ENCODE measurements at places on chromosomes 5 and 9.

DNA sequence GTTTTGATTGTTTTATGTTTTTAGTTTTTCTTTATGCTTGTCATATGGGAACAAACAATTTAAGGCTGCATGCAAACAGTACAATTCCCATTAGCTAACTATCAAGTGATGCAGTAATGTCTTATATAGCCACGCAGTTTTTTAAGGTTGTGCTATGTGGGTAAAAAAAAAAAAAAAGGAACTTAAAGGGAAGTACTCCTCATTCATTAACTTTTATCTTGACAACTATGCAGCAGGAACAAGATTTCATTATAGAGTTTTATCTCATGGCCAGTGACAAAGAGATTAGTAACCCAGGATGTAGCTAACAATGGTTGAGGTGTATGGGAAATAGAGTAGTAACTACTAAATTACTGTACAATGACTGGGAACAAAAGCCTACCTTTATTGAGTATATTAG, 1008.2 kb upstream of the CDH9 start:
- no peak for DNase-seq

- no peak for DNase-seq
Observed at GRCh38 chr9:133515615-133516255, 9.0 kb downstream of the MYMK start.

- DNase-seq: no peak
Observed at GRCh38 chr5:157252711-157253465, 13.0 kb upstream of the CYFIP2 start.

GRCh38 chr9:6219981-6220380, 4.4 kb downstream of the IL33 start:
- no peak for DNase-seq

DNA sequence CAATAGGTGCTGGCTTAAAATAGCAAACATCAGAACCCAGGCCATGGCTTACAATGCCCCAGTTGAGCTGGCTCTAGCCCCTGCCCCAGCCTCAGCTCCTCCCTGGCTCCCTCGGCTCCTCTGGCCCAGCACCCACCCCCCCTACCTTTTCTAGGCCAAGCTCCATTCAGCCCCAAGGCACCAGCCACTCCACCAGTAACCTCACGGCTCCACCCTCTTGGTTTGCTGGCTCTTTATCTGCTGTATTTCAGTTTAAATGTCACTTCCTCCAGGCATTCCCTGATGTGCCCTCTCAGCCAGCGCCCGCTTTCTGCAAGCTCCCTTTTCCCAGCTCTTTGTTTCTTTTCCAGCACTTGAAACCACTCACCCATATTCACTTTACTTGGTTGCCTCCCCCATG, 10.6 kb downstream of the C1QTNF2 start:
- DNase-seq: no peak

- no peak for DNase-seq
Observed at GRCh38 chr5:111233052-111233374, 8.8 kb downstream of the CAMK4 start.

DNA sequence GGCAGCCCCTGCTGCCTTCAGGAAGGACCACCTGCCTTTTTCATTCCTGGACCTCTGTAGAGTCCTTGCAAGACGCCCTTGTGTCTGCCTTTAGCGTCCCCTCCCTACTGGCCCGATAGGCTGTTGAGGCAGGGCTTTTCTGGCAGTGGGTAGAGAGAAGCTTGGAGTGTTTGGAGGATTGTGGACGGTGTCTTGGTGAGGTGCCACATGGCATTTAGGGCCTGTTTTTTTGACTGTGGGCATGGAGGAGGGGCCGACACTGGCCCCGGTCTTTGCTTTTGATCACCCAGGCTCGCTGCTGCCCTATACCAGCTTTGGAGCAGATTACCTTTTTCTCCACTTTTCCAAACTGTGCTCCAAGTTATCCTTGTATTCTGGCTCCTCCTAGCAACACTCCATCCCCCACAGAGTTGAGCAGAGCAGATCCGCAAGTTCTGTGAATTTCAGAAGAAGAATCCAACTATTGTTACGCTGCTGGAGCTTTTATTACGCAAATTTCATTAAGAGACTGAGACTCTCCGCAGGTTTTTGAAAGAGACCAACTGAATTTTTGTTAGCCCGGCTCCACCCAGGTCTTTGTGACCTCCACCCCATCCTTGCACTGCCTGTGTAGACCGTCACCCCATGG, 34.8 kb upstream of the PRDM12 start:
- no peak for DNase-seq

GRCh38 chr5:37496902-37497445, 117.9 kb downstream of the WDR70 start:
- no peak for DNase-seq

- DNase-seq: no peak
Observed at GRCh38 chr5:102719886-102720285, 35.2 kb upstream of the PAM start.

DNA sequence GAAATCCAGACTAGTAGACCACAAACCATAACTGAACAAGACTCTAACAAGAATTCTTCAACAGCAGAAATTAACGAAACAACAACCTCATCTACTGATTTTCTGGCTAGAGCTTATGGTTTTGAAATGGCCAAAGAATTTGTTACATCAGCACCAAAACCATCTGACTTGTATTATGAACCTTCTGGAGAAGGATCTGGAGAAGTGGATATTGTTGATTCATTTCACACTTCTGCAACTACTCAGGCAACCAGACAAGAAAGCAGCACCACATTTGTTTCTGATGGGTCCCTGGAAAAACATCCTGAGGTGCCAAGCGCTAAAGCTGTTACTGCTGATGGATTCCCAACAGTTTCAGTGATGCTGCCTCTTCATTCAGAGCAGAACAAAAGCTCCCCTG, 68.6 kb downstream of the VCAN start:
- DNase-seq: no peak

DNA sequence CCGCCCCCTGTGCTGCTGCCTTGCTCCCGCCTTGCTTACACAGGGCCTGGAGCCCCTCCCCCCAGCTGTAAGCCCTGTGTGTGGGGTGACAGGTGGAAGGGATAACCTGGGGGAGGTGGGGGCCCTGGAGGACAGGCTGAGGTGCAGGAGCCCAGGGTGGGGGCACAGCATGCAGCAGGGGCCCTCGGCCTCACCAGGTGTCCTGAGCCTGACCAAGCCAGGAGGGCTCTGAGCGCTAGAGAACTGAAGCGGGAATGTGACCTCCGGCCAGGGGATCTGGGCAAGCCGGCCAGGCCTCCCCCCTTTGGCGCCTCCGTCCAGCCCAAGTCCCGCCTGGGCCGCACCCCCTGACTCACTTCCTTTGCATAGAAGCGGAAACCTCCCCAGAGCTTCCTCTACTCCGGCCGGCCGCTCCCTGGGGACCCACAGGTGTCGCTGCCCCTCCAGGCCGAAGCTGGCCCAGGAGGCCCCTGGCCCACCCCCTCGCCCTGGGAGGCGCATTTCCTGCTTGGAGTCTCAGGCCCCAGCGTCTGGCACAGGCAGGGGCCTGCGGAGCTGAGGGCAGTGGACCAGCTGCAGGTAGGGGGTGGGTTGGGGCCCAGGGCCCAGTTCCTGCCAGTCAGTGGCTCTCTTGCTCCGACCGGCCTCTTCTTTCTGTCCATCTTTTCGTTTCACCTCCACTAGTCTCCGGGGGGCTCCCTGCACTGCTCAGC, at the start of gene TOR4A:
TOR4A (plus strand) TSS at position 398 of the 713 bp plus-strand sequence. CDS start 964 bp downstream, outside the sequence.
- DNase-seq: peak; percentile 88

DNA sequence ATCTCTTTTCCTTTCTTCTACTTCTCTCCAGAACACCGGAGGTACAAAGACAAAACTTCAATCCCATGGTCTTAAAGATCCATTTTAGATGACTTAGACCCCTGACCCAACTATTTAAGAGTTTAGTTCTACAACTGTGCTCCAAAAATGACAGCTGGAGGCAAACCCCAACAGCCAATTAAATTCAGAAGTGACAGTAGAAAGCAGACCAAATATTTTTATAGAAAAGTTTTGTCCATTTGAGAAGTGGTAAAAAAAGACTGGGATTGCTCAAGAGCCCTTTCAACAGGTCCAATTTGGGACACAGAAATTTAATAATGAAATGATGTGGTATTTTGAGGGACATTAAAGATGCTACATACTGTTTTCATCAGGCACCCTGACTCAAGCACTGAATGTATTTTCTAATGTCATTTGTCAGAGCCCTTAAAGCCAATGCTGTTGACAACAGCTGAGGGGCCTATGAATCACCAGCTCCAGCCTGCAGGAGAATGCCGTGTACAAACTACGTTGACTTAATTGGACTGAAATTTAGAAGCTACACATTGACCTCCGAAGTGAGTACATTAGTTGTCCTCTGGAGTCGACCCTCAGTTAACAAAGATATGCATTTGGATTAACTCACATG, 147.5 kb upstream of the PIK3R1 start:
- no peak for DNase-seq

GRCh38 chr5:67437905-67438845, 241.6 kb upstream of the CD180 start:
- DNase-seq: no peak

DNA sequence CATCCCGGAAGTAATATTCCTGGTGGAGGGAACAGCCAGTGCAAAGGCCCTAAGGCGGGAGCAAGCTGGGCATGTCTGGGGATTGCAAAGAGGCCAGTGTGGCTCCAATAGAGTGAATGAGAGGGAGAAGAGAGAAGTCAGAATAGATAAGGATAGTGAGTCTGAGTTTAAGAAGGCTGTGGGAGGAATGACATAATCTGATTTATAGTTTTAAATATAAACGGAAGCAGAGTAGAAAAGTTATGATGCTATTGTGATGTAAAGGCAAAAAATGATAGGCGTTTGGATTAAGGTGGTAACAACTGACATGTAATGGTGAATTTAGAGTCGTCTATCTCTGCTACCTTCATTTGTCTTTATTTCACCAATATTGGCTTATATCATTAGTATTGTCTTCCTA, 351.0 kb downstream of the ARRDC3 start:
- DNase-seq: no peak

GRCh38 chr5:176934309-176934930, 35.3 kb upstream of the HK3 start:
- DNase-seq: no peak

DNA sequence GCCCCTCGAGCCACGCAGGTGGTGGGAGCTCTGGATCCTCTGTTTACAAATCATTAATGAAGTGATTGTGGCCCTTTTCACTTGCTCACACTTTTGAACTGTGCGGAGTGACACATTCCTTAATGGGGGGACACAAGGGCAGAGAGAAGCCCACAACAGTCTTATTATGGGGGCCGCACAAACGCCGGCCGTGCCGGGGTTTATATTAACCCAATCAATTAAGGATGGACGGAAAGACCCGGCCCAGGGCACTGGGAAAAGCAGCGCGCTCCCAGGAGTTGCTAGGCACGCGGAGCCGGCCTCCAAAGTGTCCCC, 634.8 kb downstream of the IRX1 start:
- DNase-seq: no peak

GRCh38 chr5:61687371-61687770, 355.3 kb downstream of the ZSWIM6 start:
- no peak for DNase-seq

- DNase-seq: no peak
Observed at GRCh38 chr5:91126448-91126847, 256.7 kb downstream of the ARRDC3 start.

DNA sequence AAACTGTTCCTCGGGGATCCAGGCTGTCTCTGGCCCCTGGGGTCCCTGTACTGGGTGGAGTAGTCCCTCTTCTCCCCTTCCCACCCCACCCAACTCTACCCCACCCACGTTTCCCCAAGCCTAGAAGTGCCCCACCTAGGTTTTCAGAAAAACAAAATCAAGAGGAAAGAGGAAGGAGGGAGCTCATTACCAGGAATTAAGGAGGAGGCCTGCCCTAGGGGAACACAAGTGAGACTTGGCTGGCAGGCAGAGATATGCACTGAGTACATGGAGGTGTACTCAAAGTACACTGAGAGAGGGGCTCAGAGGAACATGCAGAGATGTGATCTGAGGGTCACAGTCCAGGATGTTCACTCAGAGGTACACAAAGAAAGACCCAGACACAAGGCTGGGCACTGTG, 10.2 kb downstream of the AQP3 start:
- no peak for DNase-seq

GRCh38 chr5:8905021-8905420, 640.9 kb downstream of the SEMA5A start:
- no peak for DNase-seq

GRCh38 chr9:13823026-13823425, 490.9 kb downstream of the NFIB start:
- DNase-seq: no peak

DNA sequence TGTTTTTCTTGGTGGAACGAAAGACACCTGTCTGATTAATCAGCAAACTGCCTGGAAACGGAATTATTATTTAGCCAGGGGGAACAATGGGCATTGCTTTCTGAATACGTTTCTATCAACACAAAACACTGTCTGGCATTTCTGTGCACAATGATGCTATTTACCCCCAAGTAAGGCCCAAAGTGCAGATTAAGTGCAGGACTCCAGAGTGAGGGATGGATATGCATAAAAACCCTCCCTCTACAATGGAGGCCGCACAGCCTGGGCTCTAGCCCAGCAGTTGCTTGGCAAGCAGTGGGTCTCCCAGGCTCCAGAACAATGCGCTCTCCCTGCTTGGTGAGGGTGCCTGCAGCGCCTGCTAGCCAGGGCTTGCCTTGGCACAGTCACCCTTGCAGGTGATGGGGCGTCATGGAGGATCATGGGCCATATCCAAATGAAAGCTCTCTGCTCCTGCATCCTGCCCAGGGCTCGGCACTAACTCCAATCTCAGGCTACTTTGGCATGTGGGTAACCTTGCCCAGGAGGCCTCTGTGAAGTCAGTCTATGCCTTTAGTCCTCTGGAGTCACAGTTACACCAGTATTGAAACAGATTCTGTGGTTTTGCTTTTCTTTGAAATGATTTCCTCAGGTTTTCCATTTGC, 11.5 kb upstream of the SPATA24 start:
- no peak for DNase-seq

DNA sequence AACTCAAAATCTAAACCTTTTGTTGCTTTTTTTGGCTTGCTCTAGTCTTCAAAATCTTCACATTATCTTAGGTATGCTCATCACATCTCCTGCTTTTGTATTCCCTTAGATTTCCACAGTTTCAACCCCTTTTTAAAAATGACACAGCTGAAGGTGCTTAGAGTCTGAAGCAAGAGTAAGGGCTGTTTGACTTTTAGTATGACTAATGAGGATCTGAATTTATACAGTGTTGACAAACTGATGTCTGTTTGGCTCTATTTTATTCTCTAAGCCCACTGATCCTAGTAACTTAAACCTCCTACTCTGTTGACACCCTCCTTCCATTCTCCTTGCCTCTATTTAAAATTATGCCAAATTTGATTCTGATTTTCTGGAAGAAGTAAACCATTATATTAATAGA, 200.1 kb downstream of the MCTP1 start:
- no peak for DNase-seq

DNA sequence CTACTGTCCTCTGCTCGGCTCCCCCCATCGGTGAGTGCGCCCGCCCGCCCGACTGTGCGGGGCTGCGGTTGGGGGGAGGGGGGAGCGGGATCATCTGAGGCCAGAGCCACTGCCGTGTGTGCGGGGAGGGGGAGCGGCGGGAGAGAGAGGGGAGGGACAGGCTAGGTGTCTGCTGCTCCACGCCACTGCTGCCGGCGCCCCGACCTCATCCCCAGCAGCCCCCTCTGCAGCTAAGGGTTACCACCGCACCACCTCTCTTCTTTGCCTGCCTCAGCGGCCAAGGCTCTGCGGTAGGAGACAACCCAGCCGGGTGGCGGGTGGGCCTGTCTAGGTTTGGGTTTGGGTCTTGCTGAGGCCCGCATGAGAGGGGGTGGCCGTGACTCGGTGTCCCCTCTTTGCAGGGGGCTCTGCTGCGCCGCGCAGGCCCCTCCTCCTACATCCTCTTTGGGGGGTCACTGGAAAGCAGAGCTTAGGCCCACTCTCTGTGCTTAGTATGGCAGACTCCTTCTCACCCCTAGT, 670 bp upstream of the PURA start:
- no peak for DNase-seq

Data from CD14-positive monocyte (primary cell).